A549 treated with CORT108297 at 1 μM for 4 hours (cell line): ENCODE measurements at places on chromosomes 5 and 9. TPM values are rescaled to one million over a fixed set of nuclear protein-coding genes. Genes with fewer than 3 reads are reported as not detected.

The SPINK4 gene
- 0.28 TPM in 1 of 5 replicates, not detected in the others for total RNA-seq

The STC2 gene
- 49.1 to 58.7 TPM (median 56.3 TPM) in 5 replicates for total RNA-seq

The IFNB1 gene
- total RNA-seq = 0.15 TPM in 1 of 5 replicates, not detected in the others

The PIP5KL1 gene
- total RNA-seq = 1.4 to 2.4 TPM (median 2.3 TPM) in 5 replicates

The BARHL1 gene
- 0.03 TPM in 1 of 5 replicates, not detected in the others for total RNA-seq

The MCTP1 gene
- total RNA-seq = 7.4 to 11.1 TPM (median 10.1 TPM) in 5 replicates

The PRUNE2 gene
- total RNA-seq = 0.02 to 0.03 TPM in 2 of 5 replicates, not detected in the others

The NTNG2 gene
- 1.6 to 2.4 TPM (median 1.9 TPM) in 5 replicates for total RNA-seq

The PCSK1 gene
- total RNA-seq = 0.32 to 0.45 TPM (median 0.35 TPM) in 5 replicates

The IFNK gene
- total RNA-seq = not detected in 5 replicates

The PHPT1 gene
- 284 to 346 TPM (median 322 TPM) in 5 replicates for total RNA-seq

The TTC39B gene
- 0.67 to 0.96 TPM (median 0.87 TPM) in 5 replicates for total RNA-seq

The BBLN gene
- total RNA-seq = 41.2 to 69.2 TPM (median 66.0 TPM) in 5 replicates

The C8G gene
- 0.88 to 2.3 TPM (median 1.3 TPM) in 5 replicates for total RNA-seq

The SLC46A2 gene
- 0.02 TPM in 1 of 5 replicates, not detected in the others for total RNA-seq

The PHF24 gene
- 0.03 to 0.18 TPM (median 0.10 TPM) in 5 replicates for total RNA-seq

The ELAVL2 gene
- total RNA-seq = 0.02 to 0.06 TPM (median 0.05 TPM) in 3 of 5 replicates, not detected in the others

The NIM1K gene
- 0.10 to 0.43 TPM (median 0.23 TPM) in 5 replicates for total RNA-seq

The TLE1 gene
- total RNA-seq = 83.1 to 89.1 TPM (median 86.7 TPM) in 5 replicates

The CCL28 gene
- total RNA-seq = 0.08 to 0.23 TPM (median 0.15 TPM) in 5 replicates

The SLC25A2 gene
- 0.05 TPM in 1 of 5 replicates, not detected in the others for total RNA-seq

The RIC1 gene
- total RNA-seq = 9.2 to 13.4 TPM (median 12.9 TPM) in 5 replicates

The CNTFR gene
- total RNA-seq = 0.07 to 0.13 TPM (median 0.11 TPM) in 5 replicates

The CDC25C gene
- total RNA-seq = 10.1 to 12.7 TPM (median 11.5 TPM) in 5 replicates

The CAVIN4 gene
- 0.38 to 0.58 TPM (median 0.48 TPM) in 5 replicates for total RNA-seq

The ZFP2 gene
- total RNA-seq = 0.02 TPM in 1 of 5 replicates, not detected in the others

The TLR4 gene
- 0.10 to 0.18 TPM (median 0.13 TPM) in 5 replicates for total RNA-seq

The PSD2 gene
- total RNA-seq = 0.02 to 0.03 TPM (median 0.03 TPM) in 4 of 5 replicates, not detected in the other

The PROB1 gene
- 0.17 to 0.38 TPM (median 0.28 TPM) in 5 replicates for total RNA-seq

The PTGDS gene
- 0.16 to 0.81 TPM (median 0.57 TPM) in 5 replicates for total RNA-seq

The RHOBTB3 gene
- 6.0 to 8.7 TPM (median 8.1 TPM) in 5 replicates for total RNA-seq

The EIF4EBP3 gene
- 0.44 to 2.1 TPM (median 1.7 TPM) in 5 replicates for total RNA-seq

The FAM221B gene
- total RNA-seq = not detected in 5 replicates

The TAF1L gene
- 0.01 TPM in 1 of 5 replicates, not detected in the others for total RNA-seq

The PCDHGC3 gene
- total RNA-seq = 5.0 to 6.7 TPM (median 5.6 TPM) in 5 replicates

The GRM6 gene
- total RNA-seq = not detected in 5 replicates

The C5orf52 gene
- not detected in 5 replicates for total RNA-seq

The HTR4 gene
- not detected in 5 replicates for total RNA-seq

The PDE4D gene
- 35.4 to 58.6 TPM (median 50.7 TPM) in 5 replicates for total RNA-seq

The LHX3 gene
- 0.05 to 0.09 TPM (median 0.08 TPM) in 5 replicates for total RNA-seq

The NFIB gene
- total RNA-seq = 6.9 to 11.0 TPM (median 9.2 TPM) in 5 replicates
